HuH-7.5 (cell line): ENCODE measurements at places on chromosomes 11 and 22.

- no peak for DNase-seq
These were observed 18.8 kb upstream of the AMOTL1 start for GRCh38 chr11:94749369-94749768.

GRCh38 chr11:77308838-77309237 is 7.4 kb upstream of the GDPD4 start:
- no peak for DNase-seq

GRCh38 chr22:19271856-19272535 is 19.5 kb downstream of the CLTCL1 start:
- DNase-seq = no peak

- DNase-seq = no peak
These were observed 56.1 kb downstream of the PRMT3 start for GRCh38 chr11:20443596-20443995.

GRCh38 chr11:32706985-32707741 is 87.3 kb downstream of the CCDC73 start:
- no peak for DNase-seq

- no peak for DNase-seq
These were observed 21.2 kb downstream of the TBRG1 start for GRCh38 chr11:124643605-124644425.

DNA sequence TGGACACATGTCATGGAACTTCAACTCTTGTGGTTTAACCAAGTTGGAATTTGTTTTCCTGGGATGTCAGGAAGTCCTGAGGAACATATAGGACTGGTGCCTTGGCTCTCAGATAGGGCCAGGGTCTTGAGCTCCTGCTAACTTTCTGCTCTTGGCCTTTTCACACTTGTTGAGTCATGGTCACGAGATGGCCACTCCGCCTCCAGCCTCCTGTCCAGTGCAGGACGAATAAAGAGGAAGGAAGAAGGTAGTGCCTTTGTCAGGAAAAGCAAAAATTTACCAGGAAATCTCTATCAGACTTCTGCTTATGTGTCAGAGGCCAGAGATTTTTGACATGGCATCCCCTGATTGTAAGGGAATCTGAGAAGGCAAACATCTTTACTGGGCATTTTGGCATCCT is 89.1 kb upstream of the ARHGAP20 start:
- DNase-seq = no peak

GRCh38 chr22:43088627-43088983 is 586 bp downstream of the TTLL1 start:
- no peak for DNase-seq

GRCh38 chr11:61968758-61969390 is 1.4 kb upstream of the FTH1 start:
- DNase-seq = no peak

- DNase-seq = no peak
These were observed 6.3 kb downstream of the FXYD2 start for GRCh38 chr11:117818041-117818873.

DNA sequence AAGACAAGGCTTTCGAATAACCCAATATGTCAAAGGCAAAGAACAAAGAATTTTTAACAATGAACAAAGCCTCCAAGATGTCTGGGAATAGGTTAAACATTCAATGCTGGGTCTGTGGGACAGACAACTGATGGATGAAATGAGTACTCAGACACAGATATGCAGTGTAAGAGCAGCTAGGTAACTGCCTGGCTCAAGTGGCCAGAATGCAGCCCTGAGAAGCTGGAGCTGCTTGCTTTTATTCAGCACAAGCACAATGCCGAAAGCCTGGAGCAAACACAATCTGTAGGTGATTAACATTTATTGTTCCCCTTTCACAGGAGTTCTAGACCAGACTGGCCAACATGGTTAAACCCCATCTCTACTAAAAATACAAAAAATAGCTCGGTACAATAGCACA is 24.0 kb downstream of the GLYAT start:
- no peak for DNase-seq

GRCh38 chr11:77207019-77207485 is 79.0 kb downstream of the MYO7A start:
- DNase-seq = no peak

DNA sequence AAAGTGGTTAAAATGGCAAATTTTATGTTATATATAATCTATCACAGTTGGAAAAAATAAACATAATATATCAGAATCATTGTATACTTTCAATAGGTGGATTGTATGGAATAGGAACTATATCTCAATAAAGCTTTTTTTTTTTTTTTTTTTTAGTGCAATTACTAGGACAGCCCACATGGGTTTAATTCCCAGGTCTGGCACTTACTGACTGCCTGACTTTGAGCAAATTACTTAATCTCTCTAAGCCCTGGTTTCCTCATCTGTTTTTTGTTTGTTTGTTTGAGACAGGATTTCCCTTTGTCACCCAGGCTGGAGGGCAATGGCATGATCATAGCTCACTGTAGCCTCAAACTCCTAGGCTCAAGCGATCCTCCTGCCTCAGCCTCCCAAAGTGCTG is 26.1 kb upstream of the BAIAP2L2 start:
- peak; percentile 4 for DNase-seq

GRCh38 chr11:78654866-78655265 is 80.2 kb upstream of the NARS2 start:
- DNase-seq = no peak

GRCh38 chr11:44971185-44971584 is 20.5 kb upstream of the TP53I11 start:
- no peak for DNase-seq

- DNase-seq = no peak
These were observed 116.9 kb downstream of the SOX6 start for GRCh38 chr11:16239141-16240105.

DNA sequence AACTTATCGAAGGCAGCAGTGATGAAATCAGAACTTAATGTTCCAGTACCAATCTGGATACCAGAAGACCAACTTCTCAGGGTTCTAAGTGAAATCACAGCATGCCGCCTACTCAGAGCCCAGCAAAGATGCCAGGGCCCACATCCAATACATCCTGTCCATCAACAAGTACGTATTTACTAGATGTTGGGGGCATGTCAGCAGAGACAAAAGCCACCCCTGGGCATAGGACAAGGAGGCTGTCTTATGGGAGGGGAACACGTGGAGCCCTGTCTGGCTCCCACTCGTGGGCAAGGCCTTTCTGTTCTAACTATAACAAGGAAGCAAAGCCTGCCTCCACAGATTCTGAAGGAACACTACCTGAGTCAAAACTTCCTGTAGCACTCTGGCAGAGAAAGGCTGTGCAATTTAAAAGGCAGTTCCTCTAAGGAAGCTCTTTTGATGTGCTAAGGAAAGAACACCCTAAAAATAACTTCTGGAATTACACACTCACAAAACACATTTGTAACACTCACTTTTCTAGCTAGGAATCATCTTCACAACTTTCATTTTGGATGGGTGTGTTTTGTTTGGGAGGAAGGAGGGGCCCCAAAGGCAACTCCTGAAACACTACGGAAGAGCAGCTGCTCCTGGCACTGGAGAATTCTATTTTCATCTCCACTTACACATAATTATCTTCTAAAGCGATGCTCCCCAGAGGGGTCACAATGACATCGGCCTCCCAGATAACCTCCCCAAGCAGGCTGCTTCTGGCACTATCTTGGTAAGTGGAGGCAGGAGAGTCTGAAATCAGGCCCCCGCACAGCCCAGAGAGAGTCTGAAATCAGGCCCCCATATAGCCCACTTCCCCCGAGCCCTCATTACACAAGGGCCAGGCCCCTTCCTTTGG is 14.2 kb downstream of the SMCO4 start:
- DNase-seq = no peak

DNA sequence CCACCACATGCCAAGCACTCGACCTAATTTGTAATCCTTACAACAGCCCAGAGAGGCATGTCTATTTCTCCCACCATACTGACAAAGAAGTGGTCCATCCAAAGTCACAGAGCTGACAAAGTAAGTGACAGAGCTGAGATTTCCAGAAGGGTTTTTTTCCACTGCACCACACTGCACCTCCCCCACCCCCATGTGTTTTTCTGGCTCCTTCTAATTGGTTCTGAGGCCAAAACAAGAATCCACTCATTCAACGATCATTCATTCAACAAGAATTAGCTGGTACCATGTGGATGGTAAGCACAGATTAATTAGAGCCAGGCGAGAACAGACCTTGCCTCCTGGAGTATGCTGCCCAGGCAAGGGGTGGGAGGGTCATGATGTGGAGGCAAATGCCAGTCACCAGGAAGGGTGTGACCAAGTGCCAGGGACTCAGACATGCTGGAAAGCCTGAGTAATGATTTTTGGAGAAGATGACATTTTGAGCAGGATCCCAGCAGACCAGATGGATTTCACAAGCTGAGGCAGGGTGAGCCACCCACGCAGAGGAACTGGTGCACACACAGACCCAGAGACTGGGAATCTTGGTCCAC is 14.9 kb upstream of the PRG2 start:
- DNase-seq = no peak

- DNase-seq = no peak
These were observed 25.5 kb downstream of the KCNJ1 start for GRCh38 chr11:128841461-128842072.

DNA sequence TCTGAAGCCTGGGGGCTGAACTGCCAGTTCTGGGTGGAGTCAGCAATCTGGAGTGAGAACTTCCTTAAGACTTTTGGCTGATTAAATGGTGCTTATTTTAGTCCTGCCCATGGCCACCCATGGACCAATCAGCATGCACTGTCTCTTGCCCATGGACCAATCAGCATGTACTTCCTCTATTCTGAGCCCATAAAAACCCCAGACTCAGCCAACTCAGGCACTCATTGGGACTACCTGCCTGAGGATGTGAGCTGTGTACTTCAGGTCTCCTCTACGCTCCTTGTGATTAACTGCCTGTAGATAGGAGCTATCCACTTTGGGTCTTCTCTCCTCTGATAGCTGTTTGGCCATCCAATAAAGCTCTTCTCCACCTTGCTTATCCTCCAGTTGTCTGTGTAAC is 342.3 kb upstream of the CCDC179 start:
- DNase-seq = no peak

- no peak for DNase-seq
These were observed 5.8 kb upstream of the SLC43A3 start for GRCh38 chr11:57432714-57433163.

DNA sequence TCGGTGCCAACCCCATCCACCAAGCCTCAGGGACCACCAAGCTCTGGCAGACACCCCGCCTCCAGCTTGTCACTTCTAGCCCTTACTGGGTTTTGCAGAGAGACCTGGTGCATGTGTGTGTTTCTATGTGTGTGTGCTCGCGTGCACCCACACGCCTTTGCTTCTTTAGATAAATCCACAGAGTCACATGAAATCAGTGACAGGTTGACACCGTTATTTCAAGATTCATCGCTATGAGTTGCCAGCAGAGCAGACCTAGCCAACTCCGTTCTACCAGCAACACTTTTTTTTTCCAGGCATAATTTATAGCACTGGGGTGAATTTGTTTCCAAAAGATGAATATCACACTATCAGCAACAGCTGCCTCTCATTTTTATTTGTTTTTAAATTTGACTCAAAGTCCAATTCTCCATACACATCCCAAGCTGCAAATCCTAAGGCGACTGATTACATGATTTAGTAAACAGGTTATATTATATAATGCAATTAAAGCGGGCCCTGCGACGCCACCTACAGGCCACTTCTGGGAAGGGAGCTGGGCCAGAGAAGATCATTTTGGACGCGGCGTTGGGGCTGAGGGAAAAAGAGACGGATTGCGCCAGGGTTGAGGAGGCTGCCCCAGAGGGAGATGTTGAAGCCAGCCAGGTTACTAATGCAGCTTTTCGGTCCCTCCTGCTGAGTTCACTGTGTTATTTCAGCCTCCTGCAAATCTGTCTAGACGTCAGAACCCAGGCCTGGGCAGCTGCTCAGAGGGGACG is 150.5 kb downstream of the FEZ1 start:
- peak; percentile 42 for DNase-seq

DNA sequence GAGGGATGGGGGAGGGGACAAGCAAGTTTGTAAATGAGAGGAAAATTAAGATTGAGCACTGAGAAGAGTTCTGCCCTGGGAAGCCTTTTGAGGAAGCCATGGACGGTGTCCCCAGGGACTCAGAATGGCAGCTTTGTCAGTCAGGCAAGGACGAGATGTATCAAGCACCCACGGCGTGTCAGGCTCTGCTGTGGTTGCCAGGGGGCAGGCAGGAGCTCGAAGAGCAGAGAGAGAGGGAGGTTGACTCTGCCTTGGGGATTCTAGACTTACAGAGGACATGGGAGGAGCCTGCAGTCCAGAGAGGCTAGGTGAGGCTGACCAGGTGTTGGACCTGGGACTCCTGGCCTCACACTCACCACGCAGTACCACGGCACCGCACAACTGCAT is 29.1 kb upstream of the SYT7 start:
- peak; percentile 72 for DNase-seq

DNA sequence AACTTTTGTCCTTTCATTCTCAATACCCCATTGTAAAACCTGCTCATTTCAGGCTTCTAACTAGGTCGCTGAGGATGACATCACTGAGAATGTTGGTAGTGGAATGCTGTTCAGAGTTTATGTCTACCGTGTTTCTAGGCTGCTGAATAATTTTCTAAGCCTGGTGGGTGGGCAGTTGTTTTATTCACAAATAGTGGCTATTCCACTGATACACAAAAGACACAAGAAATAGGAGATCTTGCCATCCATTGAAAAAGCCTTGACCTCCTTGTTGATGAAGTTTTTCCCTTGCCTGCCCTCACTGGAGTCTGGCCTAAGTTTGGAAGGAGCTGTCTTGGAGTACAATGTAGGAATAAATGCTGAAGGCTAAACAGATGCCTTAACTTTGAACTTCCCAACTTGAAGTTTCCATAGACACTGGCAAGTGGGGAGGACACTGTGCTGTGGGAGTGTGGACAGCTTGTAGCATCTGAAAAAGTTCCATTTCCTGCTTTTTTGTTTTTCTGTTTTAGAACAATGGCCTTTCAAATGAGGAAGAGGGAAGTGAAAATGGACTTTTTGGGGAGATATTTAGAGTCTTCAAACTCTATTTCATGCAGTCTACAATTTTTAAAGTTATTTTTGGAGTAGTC is 59.2 kb downstream of the TRIM44 start:
- no peak for DNase-seq

DNA sequence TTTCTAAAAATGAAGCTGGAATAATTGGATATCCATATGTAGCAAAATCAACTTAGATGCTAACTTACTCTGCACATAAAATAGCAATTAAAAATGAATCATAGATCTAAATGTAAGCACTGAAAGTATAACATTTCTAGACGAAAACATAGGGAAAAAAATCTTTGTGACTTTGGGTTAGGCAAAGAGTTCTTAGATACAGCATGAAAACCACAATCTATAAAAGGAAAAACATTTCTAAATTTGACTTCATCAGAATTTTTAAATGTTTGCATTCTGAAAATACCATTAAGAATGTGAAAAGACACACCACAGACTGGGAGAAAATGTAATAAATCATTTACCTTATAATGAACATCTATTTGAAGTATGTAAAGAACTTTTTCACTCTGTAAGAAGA is 128.8 kb downstream of the APIP start:
- DNase-seq = no peak
